ENCODE measurements at places on chromosomes 3 and 15.

GRCh38 chr3:43349716-43350115 is 63.4 kb downstream of the SNRK start:
- DNase-seq: no peak

DNA sequence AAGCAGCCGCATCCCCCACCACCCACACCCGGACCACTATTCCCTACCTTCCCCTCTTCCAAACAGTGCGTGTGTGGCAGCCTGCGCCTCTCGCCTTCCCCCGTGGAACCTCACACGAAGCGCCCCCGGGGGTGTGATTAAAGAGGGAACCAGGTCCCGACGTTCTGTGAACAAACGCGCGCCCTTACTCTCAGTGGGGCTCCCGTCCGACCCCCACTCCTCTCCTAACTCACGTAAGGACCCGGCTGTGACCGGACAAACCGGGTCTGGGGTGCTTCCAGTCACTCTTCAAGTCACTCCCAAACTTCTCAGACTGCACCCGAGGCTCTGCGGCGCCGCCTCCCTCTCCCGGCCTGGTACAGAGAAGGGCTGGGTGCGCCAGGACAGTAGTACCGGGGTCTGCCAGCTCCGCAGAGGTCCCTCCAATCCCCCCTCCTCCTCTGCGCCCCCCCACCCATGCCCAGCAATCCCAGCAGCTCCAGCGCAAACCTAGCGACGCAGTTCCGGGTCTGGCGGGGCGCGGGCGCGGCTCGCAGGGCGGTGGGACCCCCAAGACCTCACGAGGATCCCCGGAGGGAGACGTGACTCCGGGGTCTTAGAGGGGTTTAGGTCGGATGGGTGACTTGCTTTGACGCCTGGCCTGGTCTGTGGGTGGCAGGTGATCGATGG is 574 bp downstream of the DUOXA1 start:
- DNase-seq: no peak

DNA sequence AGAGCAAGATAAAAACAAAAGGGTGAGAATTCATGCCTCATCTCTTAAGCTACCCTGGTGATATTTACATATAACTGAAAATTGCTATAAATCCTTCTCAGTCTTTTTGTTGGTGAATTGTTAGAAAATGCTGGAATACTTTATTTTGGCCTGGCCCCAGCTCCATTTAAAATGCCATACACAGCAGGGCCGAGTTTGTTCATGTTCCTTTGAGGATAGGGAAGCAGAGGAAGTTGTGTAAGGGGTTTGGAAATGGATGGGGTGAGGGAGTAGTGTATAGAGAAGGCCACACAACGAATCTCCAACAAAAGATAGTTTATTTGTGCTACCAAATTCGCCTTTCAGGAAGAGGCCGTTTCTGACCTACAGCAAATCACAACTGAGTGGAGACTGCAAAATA is 78.6 kb upstream of the ADAMTS9 start:
- DNase-seq: no peak

- no peak for DNase-seq
Measured at GRCh38 chr3:137264071-137264820, 306.5 kb downstream of the IL20RB start.

- no peak for DNase-seq
Measured at GRCh38 chr15:53710906-53711305, 48.6 kb downstream of the WDR72 start.

- DNase-seq: no peak
Measured at GRCh38 chr15:70521576-70522322, 241.6 kb downstream of the UACA start.

- DNase-seq: no peak
Measured at GRCh38 chr3:54659347-54659746, 268.5 kb downstream of the LRTM1 start.

GRCh38 chr15:70596354-70597055 is 166.9 kb downstream of the UACA start:
- DNase-seq: no peak

- no peak for DNase-seq
Measured at GRCh38 chr3:123733805-123734526, 149.1 kb upstream of the HACD2 start.

DNA sequence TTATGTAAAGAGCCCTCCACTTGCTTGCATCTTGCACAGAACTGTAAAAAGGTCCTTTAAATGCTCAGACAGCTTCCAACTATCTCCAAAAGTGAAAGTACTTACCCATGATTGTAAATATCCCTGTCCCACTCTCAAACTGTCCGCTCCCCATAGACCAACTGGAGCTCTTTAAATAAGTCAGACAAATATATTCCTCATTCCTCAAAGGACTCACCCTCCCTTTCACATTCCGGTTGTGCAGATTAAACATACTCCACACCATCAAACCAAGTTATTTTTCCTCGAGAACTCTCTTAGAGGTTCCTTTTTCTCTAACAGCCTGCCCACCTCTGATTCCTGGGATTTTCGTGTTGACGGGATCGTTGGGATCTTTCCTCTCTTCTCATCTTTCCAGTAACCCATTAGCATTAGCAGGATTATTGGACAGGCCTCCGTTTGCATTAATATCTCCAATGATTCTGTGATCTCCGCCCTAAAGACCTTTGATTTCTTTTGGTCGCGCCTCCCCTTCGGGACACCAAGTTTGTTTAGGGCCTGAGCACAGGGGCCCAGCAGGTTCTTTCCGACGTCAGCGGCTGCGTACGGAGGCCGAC is 763 bp downstream of the GOLGB1 start:
- DNase-seq: no peak

DNA sequence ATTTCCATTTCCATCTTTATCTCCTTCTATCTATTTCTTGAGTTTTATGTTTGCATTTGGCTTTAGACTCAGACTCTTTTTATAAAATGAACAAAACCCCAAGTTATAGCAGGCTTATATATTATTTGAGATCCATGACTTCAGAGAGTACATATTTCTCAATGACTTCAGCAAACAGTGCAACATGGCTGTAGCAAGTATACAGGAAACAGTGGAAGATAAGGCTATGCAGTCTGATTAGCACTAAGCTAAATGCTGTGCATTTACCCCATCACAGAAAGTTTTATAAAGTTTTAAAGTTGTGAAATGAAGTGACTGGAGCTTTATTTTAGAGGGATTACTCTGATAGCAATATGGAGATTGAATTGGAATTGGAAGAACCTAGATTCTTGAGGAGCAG is 463.5 kb upstream of the TGFBR2 start:
- no peak for DNase-seq

DNA sequence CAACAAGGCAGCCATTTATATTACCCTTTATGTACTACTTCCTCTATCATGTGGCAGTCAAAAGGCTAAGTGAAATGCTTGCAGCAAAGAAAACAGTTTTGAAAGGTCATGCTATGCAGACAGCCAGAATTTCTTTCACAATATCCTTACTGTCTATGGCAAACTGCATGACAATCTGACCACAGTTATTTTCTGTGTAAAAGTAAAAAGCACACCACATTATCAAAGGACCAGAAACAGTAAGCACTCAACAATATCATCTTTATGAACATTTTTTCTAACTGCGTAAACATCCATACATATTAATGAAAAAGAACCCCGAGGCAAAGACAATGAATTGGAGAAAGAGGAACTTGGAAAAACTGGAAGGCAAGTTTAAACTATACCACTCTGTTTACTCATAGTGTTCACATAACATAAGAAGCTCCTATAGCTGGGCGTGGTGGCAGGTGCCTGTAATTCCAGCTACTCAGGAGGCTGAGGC is 47.9 kb downstream of the PIK3CB start:
- DNase-seq: no peak

DNA sequence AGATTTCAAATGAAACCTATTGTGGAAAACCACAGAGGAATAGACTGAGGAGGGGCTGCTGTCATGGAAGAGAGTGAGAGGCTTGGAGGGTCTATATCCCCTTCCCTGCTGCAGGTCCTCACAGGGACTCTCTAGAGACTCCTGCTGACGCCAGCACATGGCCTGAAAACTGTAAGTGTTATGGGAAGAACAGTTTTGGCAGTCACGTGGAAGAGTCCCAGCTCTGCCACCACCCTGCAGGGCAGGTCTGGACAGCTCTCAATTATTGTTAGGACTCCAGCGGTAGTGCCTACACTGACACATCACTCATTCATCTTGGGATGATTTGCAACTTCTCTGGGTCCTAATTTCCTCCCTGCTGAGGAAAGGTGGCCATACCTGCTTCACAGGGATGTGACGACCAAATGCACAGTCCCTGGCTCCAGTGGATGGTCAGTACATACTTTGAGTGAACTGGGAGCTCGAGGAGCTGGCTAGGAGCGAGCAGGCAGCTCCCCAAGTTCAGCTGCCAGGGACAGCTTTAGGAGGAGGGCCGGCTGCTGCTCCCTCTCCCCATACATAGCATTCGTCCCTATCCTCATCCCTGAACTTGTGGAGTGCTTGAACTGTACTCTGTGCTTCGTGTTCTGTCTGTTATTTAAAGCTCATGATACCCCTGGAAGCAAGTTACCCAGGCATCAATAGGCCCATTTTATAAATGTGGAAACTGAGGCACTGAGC is 49.2 kb downstream of the CTXND1 start:
- DNase-seq: no peak

DNA sequence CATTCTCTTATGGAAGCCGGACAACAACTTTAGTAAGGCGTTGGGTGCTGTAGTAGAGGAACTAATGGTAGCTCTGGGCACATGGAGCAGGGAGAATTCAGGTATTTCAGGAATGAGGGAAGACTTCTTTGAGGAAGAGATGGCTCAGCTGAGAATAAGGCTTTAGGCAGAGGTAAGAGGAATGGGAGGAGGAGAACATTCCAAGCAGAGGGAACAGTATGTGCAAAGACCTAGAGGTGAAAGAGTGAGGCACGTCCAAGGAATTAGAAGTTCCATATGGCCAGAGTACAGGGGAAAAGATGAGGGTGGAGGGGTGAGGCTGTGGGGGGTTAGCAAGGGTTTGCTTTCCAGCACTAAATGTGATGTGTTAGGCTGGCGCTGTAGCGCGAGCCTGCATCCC is 1.6 kb upstream of the SV2B start:
- no peak for DNase-seq

DNA sequence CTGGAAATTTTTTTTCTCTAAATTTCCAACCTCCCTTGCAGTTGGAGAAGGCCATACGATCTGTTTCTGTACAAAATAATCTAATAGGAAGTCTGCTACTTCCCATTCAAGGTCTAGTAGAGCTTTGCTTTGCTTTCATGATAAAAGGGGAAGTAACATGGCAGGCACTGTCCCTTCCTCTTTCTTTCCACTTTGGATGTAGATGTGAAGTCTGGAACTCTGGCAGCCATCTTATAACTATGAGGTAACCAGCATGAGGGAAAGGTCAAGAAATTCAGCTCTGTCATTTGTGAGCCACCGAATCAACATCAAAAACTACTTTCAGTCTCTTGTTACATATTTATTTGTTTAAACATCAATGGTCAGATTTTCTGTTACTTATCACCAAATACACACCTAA is 156.3 kb downstream of the MTHFS start:
- no peak for DNase-seq

DNA sequence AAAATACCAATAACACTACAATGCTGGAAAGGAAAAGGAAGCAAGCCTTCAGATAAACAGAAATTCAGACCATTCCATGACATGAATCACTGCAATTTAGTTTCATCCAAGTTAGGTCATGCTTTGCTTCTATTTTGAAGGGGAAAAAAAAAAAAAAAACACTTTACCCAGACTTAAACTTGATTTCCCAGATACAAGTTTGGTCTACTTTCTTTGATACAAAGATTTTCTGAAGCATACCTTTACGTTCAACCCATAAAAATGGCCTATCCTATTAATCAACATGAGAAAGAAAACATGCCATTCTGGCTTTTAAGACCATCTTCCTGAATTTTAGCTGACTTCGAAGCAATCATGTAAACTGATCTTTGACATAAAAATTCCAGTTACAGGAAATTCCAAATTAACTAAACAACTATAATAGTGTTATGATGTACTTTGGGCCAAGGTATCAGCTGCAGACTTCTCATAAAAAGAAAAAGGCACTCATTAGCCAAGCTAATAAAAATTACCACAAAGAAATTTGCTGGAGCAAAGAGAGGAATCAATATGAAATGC is 12.6 kb downstream of the OSBPL10 start:
- DNase-seq: no peak

DNA sequence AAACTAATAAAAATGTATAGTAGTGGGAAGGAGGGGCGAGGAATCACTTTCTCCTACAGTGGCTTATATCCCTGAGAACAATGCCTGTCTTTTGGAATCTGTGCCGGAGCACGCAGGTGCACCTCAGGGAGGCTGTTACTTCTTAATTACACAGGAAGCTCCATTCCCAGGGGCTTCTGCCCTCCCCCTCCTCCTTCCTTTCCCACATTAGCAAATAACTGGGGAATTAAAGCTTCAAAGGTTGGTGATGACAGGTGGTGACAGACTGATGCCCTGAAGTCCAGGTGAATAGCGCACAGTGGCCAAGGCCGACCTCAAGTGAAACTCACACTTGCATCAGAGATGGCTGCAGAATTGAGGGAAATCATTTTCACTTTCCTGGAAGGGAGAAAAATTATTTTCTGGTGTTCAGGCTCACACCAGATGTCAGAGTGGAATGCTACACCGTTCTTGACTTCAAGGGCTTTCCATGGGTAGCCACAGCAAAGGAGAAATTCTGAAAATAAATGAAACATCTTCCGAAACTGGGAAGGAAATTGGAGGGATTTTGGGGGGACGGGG is 3.7 kb downstream of the GRAMD2A start:
- DNase-seq: no peak

DNA sequence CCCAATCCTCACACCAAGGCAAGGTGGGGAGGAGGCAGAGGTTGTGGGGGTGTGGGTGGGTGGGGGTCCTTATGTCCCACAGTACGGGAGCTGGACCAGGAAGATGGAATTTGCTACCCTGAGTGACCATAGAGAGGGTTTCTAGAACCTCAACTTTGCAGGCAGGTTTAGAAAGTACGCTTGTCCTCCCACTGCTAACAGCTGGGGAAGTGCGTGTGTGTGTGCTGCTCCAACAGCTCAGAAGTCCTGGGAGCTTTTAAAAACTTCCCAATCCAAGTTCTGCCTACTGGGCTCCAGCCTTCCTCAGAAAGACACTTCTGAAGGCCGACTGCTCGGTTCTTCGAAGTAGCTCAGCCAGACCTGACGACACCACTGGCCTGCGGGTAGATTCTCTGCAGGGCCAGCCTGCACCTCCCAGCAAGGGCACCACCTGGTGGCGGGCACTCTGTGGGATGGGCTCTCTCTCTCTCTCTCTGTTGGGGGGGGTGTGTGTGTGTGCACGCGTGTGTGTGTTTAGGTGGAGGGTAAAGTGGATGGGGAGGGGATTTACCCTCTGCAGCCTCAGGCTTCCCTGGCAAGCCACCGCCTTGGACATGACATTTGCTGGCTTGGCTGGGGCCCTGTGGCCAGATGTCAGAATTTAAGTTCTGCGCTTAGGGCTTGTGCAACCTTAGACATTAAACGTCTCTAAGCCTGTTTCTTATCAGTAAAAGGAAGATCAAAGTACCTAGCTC is 15.6 kb downstream of the TMEM158 start:
- DNase-seq: peak; percentile 62

GRCh38 chr3:46705022-46705530 is 3.9 kb downstream of the TMIE start:
- DNase-seq: no peak

DNA sequence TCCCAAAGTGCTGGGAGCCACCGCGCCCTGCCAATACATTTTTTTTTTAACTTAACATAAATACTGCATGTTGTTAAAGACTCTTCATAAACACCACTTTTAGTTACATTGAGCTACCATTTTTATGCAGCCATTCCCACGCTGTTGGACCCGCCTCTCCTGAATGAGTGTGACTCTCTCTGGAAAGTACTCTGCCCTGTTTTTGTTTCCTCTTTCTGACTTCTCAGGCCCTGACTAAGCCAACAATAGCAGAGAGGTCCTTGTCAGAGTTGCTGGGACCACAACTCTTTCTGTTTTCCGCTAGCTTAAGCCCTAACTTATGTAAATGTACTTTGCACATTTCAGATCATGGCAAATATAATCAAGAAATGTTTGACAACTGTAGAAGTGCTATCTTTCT is 35.2 kb downstream of the PARP15 start:
- no peak for DNase-seq
